AG08396 (cell line): ENCODE measurements at places on chromosomes 1 and 21.
A peak's percentile ranks its signal among the peaks of the same experiment; 100 is the strongest.

DNA sequence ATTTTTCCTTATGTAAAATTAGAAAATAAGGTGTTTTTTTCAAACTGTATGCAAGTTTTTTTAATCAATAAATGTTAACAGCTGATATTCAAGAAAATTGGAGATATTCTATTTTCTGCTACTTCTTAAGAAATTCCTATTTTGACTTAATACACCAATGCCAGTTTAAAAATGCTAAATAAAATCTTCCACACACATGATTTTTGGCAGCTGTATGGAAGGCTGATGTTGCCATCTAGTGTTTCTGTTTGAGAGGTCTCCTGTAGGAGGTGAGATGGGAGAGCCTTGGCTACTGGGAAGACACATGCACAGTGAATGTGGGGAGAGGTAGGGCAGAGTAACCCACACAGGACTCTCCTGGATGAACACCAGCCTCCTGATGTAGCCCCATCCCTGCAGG, 29.2 kb upstream of the OR2B11 start:
- DNase-seq: peak; percentile 29

DNA sequence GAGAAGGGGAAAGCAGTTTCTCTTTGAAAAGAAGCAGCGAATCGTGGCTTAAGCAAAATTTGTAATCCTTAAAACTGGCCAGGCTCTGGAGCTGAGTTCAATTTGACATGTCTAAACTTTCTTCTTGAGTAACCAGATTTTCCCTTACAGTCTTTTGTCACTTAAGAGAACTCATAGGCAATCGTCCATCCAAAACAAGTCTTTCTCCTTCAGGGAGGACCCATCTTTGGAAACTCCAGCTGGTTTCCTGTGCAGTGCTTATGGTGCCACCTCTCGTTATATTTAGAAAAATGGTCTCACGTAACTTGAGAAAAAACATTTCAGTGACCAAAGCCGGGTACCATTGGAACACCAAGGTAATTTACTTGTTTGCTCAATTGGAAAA, 1.8 kb upstream of the PTTG1IP start:
- DNase-seq: no peak

GRCh38 chr21:33078907-33079582, 9.1 kb downstream of the OLIG1 start:
- DNase-seq: peak; percentile 66

DNA sequence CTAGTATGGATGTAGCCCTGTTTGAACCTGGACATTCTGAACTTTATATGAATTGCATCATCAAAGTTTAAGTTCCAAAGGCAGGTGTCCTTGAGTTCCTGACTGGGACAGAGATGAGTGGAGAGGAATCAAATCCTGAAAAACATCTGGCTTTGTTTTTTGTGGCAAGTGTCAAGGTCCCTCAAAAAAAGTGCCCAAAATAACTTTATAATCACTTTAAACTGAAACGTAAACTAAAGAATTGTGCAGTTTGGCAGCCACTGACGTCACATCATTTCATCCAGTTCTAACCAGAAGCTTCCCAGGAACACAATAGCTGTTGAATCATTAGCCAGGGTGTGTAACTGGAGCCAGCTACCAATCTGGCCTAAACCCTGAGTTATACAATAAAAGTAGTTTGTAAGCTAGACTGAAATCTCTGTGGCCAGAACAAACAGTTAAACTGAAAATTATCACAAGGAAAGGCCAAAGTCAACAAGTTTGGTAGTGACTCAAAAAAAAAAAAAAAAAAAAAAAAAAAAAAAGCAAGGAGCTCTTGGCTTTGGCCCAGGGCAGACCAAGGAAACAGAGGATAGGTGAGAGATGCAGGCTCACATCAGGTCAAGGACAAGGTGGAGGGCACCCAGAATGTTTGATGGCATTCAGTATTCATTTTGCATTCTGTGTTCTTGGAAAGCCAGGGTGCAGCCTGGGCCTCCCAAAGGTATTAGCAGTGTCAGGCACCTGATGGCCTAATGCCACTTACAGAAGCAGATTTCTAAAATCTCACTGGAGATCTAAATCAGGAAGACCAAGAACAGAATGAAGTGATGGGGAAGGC, 74.3 kb downstream of the TNFSF18 start:
- no peak for DNase-seq

GRCh38 chr1:181062836-181063428, 25.6 kb upstream of the IER5 start:
- no peak for DNase-seq

DNA sequence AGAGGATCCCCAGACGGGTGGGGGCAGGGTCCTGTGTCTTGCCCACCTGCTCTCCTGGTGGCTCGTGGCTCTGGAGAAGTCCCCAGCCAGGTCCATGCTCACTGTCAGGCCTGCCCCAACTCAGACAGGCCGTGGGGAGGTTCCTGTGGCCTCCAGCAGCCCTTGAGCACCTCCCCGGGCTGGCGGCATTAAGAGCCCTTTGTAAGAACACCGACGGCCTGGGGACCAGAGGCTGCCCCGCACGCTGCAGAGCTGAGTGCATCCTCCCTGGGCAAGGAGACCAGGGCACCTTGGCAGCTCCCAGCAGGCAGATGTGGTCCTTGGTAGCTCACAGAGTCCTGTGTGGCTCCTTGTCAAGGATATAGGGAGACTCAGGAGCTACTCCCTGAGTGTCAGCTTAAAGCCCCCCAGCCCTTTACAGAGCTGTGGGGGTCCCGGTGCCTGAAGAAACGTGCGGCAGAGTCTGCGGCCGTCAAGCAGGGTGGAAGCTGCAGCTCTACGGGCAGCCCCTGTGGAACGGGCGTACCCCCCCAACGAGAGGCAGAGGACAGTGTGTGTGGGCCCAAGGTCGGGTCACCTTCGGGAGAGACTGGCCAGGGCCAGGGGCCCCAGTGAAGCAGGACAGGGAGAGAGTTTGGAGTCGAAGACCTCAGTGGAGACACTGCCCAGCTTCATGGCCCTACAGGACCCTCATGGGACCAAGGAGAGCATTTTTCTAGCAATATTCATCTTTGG, 118.6 kb downstream of the PRDM16 start:
- DNase-seq: no peak

DNA sequence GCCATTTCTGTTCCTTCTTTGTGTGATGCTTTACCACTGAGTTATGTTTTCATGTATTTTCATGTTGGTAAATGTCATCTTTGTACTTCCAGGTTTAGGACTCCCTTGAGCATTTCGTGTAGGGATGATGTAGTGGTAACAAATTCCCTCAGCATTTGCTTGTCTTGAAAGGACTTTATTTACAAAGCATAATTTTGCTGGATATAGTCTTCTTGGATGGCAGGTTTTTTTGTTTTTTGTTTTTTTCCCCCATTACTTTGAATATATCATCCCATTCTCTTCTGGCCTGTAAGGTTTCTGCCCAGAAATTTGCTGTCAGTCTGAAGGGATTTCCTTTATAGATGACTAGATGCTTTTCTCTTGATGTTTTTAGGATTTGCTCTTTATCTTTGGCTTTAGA, 133.4 kb downstream of the PCBP3 start:
- DNase-seq: no peak

DNA sequence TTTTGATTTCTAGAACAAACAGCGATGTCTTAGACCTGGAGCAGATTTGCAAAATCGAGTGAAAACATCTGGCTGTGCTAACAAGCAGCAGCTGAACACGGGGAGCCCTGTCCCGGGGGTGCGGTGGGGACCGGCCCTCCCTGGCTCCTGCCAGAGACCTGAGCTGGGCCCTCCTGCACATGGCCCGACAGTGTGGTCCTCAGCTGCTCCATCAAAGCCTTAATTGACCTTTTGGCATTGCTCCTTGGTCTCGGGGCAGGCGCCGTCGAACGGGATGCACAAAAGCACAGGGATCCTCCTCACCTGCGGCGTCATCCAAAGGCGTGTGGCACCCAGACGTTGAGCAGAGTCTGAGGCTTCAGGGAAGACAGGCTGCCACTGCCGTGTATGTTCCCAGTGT, 73.2 kb downstream of the PRDM16 start:
- DNase-seq: no peak

- DNase-seq: peak; percentile 63
Measured at GRCh38 chr1:214566158-214567104, 15.0 kb upstream of the PTPN14 start.
